ENCODE measurements at places on chromosomes 6 and 20.

DNA sequence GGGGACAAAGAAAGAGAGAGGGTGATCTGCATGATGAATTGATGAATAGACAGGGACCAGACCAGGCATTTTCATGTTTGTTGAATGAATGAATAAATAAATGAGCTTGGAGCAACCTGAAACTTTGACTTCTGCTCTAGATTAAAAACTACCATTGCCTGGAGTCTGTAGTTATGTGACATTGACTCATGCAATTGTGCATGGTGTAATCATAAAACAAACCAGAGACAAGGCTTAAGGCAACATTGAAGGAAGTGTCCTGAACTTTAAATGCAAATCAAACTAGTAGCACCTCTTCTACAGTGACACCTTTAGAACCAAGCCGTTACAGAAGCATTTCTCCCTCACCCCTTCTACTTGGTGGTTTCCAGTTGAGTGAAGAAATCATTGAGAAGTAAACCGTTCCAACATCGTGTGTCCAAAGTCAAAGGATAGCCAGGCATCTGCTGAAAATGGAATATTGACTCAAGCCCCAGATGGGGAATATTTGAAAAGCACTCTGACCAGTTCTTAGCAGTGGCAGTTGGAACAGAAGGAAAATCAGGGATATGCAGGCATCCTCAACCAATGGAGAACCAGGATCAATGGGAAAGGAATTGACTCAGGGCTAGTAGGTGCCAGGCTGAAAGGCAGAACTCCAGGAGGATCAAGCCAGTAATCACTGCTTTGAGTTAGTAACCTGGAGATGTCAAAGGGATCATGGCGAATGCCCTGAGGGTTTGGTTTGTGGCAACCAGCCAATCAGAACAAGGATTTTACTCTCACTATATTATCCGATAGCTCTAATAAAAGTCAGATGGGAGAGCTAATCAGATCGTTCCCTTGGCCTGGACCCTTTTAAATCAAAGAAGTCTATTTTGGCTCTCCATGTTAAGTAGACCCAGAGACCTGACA is 171.2 kb upstream of the TSHZ2 start:
- no peak for DNase-seq

- no peak for DNase-seq
Observed at GRCh38 chr20:1322511-1323245, 6.3 kb downstream of the SDCBP2 start.

- DNase-seq: no peak
Observed at GRCh38 chr20:31602779-31603441, 2.2 kb upstream of the ID1 start.

DNA sequence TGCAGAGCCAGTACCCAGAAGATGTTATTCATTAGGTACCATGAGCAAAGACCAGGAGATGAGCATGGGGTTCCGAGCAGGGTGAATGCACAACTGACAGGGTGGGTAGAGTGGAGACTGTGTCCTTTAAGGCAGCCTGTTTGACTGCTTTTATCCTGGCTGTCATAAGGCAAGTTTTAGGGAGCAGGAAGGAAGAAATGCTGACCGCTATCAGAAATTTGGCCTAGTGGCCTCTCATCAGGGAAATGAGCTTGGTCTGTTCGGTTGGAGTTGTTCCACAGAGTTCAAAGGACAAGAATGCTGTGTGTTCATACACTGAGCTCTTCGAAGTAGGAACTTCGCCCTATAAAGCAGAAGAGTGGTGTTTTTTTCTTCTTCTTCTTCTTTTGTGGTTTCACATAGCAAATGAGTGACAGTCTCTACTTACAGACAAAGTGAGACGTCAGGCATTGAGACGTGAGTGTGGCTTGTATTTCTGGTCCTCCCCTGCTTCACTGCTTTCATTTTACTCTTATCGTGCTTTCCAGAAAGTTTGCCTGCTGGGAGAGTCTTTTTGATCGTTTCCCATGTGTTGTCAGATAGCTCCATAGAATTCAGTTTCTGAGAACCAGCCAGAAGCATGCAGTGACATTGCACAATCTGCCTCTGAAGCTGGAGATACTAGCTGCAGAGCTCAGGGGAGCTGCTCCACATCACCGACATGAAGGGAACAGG is at the start of gene CASS4:
Gene CASS4, plus strand, starts transcription at position 502 of the 714 bp plus-strand sequence. Its CDS starts 199 bp downstream, at position 701.
- DNase-seq: peak; percentile 59

DNA sequence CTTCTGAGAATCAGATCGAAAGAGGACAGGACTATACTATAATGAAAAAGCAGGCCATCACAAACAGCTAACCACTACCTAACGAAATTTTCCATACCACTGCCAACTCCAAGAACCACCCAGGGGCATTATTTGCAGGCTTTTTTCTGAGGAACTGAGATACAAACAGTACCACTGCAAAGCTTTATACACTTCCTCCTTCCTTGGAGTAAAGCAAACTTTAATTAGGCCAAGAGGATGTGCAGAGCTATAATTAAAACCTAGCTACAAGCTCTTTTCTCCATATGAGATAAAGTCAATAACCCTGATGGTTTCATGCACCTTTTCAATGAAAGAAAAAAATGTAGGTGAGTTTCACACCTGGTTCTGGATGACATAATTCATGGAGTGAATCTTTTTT is 68.5 kb downstream of the ELOVL5 start:
- no peak for DNase-seq

- no peak for DNase-seq
Observed at GRCh38 chr6:104527761-104528415, 331.8 kb downstream of the HACE1 start.

DNA sequence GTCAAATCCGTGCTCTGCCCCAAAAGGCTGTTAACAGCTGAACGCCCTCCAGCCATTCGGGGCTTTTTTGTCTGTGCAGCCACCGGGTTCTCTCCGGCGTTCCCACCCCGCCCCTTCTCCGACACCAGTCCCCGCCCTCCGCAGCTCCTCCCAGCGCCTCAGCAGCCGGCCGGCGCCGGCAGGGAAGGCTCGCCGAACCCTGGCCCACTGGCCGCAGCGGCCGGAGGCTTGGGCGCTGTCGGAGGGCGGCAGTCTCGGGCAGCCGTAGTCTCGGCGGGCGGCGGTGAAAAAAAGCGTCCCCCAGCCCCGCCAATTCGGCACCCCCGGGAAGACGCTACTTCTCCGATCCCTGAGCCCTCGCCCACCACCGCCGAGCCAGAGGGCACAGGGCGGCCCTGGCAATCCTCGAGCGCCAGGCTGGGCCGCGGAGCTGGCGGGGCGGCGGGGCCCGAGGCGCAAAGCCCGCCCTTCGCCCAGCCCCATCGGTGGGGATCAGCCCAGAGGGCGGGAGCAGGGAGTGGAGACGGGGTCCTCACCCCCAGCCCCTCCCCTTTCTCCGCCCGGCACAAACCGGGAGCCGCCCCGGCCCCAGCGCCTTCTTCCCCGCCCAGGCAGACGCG is at the start of gene SESN1:
Gene SESN1, minus strand, starts transcription at position 431 of the 620 bp plus-strand sequence. CDS start 773 bp downstream, outside the sequence.
- peak; percentile 95 for DNase-seq

DNA sequence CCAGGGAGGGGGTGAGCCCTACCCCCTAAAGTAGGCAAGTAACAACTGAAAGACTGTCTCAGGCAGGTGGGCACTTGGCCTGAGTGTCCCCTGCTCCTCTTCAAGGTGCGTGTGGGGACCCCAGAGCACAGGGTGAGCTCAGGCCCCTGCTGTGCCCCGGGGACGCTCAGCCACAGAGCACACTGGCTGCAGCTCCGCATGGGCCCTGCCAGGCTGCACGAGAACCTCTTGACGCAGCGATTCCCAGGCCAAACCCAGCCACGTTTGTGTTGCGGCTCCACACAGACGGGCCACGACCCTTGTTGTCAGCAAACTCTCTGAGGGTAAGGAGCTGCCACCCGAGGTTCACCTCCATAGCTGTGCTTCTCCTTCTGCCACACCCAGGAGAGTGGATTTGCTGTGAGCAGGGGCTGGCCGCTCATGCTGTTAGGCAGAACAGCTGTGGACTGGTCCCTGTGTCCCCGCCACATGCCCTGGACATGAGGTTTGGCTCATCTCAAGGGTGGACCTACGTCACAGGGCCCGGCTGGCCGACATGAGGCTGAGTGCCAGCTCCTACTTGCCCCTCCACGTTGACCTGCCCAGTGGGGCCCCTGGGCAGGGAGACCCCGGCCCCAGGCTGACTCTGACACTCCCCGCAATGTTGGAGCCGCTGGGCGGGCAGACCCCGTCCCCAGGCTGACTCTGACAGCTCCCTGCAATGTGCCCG is 29.7 kb upstream of the GATA5 start:
- DNase-seq: no peak

DNA sequence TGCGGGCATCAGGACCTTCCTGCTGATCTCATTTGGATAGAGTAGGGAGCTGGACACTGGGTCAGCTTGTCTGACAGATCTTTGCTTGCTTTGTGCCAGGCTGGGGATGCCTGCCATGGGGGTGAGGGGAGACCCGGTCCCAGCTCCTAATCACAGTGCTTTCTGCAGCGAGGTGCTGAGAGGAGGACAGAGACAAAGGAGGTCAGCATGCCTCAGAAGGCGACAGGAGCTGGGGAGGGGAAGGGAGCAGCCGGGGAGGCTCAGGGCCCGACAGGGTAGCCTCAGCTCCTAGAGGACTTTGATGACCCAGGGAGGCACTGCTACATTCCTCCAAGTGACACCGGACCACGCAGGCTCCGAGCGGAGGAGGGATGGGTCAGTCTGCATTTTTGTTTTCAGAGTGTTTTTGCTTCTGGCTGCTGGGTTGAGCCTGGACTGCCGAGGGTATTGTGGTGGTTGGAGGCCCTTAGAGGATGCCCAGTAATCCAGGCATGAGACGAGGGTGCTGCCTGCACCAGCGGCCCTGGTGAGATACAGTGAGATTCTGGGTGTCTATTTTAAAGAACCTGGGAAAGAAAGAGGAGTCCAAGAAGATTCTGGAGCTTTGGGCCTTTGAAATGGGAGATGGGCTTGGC is 7.8 kb downstream of the RBM38 start:
- DNase-seq: no peak

- DNase-seq: peak; percentile 67
Observed at GRCh38 chr6:108557494-108558371, 3.0 kb upstream of the FOXO3 start.

GRCh38 chr6:169520104-169520503 is 181.7 kb downstream of the WDR27 start:
- DNase-seq: peak; percentile 25

DNA sequence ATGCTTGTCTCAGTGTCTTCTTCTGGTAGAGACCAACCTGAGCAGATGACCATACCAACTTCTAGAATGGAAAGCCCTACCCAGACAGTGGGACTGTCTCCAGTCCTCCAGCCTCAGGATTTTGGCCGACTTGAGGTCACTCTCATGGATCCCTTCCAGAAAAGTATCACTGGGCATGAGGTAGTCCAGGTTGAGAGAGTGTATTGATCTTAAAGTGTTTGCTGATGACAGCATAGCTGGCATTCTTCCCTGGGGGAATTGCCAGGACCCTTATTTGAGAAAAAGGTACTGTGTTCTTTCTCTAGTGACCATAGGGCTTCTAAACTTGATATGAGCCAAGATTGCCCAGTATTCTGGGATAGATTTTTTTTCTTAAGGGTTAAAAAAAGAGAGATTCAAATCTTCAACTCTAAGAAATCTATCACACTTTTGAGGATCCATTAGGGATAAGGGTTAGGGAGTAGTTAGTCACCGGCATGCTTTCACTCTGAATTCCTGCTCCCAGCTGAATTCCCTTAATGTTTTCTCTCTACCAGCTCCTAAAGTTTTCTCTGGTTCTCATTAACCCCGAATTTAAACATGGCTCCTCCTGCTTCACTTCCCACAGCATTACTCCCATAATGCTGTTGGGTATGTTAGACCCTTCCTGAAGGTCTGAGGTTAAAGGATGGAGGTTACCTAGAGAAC is 73.6 kb upstream of the FLRT3 start:
- DNase-seq: no peak

GRCh38 chr6:39812496-39812852 is 20.3 kb downstream of the DAAM2 start:
- no peak for DNase-seq

GRCh38 chr6:17820055-17820454 is 113.3 kb upstream of the NUP153 start:
- DNase-seq: no peak

DNA sequence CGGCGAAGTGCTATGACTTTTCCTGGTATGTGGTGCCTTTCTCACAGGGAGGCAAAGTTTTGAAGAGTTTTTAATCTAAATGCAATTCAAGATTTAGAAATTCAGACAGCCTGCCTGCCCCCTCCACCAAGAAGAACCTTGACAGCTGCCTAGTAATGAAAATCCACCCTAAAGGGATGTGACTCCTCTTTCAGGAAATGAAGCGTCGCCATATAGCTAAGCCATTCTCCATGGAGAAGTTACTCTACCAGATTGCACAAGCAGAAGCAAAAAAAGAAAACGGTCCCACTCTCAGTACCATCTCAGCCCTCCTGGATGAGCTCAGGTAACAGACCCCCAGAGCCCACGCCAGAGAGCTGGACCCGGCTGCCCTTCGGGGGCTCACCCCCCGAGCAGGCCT is 150.1 kb downstream of the DTNBP1 start:
- no peak for DNase-seq

- no peak for DNase-seq
Observed at GRCh38 chr6:327538-328116, 35.3 kb downstream of the DUSP22 start.

DNA sequence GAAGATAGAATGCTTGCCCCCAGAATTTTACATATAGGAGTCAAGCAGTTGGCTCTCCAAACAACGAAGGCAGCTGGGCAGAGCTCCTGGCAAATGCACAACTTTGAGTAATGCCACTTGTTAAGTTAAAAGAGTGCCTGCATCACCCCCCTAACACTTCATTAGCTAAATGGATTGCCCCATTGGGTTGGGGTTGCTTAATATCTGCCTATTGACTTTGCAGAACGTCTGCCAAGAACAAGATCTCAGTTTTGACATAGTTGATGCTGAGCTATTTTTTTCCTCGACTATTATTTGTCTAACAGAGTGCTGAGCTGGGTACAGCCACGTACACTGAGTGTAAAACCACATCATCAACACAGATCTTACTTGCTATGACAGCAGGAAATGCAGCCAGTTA is 12.1 kb downstream of the ANKRD60 start:
- DNase-seq: no peak

- DNase-seq: no peak
Observed at GRCh38 chr6:91982559-91982958, 1395.7 kb upstream of the MAP3K7 start.

DNA sequence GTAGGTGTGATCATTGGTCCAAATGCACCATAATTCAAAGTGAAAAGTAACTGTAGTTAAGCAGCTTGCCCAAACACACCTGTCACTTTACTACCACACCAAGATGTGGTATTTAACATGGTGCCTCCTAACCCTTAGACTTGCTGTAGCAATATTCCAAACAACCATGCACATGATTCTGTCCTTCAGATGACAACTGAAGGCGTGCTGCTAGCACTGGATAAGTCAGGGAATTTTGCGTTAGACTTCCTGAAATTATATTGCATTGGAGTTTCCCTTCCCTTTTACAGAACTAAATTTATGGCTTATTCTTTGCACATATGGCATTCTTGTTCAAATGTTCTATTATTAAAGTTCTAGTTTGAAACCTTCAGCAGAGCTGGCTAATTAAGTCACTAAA is 106.2 kb downstream of the ARHGAP18 start:
- DNase-seq: no peak

DNA sequence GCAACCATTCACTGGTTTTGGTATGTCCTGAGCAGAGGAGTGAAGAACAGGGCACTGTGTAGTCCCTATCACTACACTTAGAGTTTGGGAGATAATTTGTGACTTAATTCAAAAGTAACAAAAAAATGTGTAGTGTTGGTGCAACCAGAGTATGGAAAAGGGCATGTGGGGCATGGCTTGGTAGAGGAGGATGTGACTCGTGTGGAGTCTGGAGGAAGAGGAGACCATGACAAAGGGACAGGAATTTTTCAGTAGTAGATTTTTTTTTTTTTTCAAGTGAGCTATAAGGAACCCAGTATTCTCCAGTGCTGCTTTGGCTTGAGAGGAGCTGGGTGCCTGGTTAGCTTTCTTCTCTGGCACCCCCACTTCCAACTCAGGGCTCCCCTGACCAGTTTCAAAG is 5.1 kb downstream of the MTRES1 start:
- DNase-seq: no peak

GRCh38 chr20:38873050-38873581 is 53.1 kb upstream of the FAM83D start:
- no peak for DNase-seq
